Umbilical cord (tissue), 2 donors: ENCODE measurements at places on chromosomes 13 and 19. TPM values are rescaled to one million over a fixed set of nuclear protein-coding genes. Genes with fewer than 3 reads are reported as not detected.
A peak's percentile ranks its signal among the peaks of the same experiment; 100 is the strongest.

GRCh38 chr19:30000862-30001261, 58.8 kb downstream of the URI1 start:
- DNase-seq, result no peak

LIM2 gene
- total RNA-seq, result not detected

C13orf46 gene
- total RNA-seq, result 0.48 TPM

GRCh38 chr19:39193803-39194202, 3.0 kb upstream of the NCCRP1 start:
- no peak for DNase-seq

RUBCNL gene
- 3.6 TPM for total RNA-seq

GRCh38 chr19:10601999-10602329, 14.9 kb upstream of the AP1M2 start:
- DNase-seq, result no peak

GATAD2A gene
- total RNA-seq, result 10.4 TPM

DNA sequence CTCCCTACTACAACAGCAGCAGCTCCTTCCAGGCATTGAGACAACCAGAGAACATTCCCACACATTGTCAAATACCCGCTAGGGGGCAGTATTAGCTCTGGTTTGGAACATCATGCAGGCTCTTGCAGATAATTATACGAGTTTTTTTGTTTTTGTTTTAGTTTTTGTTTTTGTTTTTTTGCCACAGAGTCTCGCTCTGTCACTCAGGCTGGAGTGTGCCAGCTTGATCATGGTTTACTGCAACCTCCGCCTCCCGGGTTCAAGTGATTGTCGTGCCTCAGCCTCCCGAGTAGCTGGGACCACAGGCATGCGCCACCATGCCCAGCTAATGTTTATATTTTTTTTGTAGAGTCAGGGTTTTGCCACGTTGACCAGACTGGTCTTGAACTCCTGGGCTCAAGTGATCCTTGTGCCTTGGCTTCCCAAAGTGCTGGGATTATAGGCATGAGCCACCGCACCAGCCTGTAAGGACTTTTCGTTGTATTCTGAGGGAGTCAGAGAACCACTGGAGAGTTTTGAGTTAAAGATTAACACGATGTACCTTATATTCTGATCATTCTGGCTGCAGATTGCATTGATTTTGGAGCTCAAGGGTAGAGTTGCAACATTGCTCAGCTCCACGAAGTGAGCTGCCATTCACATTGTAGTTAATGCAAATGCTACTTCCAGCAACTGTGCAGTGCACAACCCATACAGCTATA, 41.7 kb upstream of the CEACAM20 start:
- DNase-seq, result peak; percentile 76

DNA sequence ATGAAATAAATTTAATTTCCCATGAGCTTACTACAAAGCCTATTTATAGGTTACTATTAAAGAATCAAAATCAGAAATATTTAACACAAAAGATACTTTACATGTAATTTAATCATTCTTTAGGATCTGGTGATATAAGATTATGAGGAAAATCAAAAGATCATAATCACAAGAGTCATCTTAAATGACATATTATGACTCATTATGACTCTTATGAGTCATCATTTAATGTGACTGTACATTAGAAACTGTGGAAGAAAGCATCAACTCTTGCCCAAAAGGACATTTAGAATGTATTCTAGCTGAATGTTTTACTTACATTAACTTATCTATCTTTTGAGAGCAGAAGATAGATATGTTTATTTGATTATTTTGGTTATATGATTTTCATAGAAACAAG, 458.6 kb downstream of the DCT start:
- no peak for DNase-seq

- DNase-seq, result no peak
Observed at GRCh38 chr19:3292958-3293529, 68.6 kb downstream of the CELF5 start.

GRCh38 chr13:64928696-64929499, 2301.2 kb downstream of the PCDH9 start:
- peak; percentile 12 for DNase-seq
